ENCODE measurements at places on chromosomes 11 and 22.

GRCh38 chr22:35555483-35555890 is 14.9 kb downstream of the RASD2 start:
- no peak for DNase-seq

DNA sequence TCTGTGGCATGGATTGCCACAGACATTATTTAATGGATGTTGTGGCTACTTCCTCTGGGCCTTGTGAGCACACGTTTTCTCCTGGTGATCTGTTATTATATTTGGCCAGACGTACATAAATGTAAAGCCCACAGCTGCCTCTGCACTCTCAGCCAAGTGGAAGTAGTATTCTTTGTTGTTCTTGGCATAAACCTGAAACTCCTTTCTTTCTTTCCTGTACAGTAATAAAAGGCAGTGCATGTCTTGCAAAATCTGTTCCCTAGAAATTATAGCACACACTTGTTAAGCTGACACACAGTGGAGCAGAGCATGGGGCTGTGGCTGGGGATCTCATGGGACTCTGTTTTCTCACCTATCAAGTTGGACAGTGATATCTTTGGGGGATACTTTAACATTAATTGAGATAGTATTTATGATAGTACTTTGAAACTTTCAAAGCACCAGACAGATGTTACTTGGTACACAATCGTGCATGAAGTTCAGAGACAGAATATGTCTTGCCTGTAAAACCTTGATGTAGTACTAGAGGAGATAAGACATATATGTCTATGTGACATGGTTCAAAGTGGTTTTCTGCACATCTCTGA is 20.9 kb downstream of the PANX1 start:
- DNase-seq, result no peak

DNA sequence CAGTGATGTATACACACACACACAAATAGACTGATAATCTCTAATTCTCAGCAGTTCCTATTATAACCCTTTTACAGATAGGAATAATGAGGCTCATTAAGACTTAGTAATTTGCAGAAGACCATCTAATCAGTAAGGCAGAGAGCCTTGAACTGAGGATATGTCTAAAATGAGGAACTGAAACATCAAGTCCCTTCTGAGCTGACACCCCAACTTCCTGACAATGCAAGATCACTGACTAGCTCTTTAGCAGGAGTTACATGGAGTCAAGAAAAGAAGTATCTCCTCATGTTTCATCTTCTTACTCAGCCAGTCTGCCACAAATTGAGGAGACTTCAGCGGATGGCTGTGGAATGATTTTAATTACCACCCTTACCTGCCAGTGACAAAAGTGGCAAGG is 193.0 kb downstream of the MSANTD4 start:
- DNase-seq, result no peak

DNA sequence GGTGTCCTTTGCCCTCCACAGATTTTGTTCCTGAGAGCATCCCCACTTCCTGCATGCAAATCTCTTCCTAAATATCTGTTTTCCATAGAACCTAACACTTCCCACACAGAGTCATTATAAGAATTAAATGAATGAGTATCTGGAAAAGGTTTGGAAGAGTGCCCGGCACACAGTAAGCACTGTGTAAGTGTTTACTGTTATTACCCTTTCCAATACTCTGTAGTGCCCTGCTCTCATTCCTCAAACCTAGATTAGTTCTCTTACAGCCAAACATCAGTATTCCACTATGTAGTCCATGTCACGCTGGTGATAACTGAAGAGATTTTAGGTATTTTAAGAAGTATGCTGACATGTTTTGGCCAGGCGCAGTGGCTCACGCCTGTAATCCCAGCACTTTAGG is 57.3 kb upstream of the PHF21A start:
- no peak for DNase-seq

GRCh38 chr11:64071849-64072248 is 36.1 kb downstream of the FLRT1 start:
- DNase-seq, result no peak

DNA sequence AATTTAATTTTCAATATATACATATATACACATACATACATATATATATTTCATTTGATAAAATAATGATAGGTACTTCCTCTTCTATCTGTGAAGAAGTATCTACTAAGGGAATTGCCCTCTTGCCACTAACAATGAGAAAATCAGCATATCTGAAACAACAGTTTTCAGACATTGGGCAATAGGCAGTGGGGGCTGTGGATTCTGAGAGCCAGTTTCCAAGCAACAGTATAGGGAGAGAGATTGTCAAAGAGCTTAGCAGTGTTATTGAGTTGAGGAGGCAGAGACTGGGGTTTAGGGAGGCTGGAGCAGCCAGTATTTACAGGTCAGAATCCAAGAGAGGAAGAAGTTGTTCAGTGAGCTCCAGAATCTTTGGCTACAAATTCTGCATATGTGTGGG is 119.3 kb downstream of the ARFGAP2 start:
- DNase-seq, result no peak

DNA sequence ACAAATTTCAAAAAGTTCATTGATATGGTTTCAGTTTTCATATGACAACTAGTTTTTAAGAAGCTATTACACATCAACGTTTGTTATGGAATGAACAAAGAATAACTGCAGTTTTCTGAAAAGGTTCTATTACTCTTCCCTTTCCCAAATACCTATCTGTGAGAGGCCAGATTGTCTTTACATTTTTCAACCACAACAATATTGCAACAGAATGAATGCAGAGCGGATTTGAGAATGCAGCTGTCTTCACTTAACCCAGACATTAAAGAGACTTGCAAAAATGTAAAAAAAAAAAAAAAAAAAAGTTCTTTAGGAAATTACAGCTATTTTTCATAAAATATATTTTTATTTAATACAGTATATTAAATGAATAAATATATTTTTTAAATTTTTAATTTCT is 250.8 kb downstream of the DDX10 start:
- no peak for DNase-seq

GRCh38 chr22:33467620-33468095 is 409.5 kb upstream of the SYN3 start:
- DNase-seq, result no peak

- DNase-seq, result no peak
These were observed 30.9 kb upstream of the PPP6R3 start for GRCh38 chr11:68429661-68430060.

DNA sequence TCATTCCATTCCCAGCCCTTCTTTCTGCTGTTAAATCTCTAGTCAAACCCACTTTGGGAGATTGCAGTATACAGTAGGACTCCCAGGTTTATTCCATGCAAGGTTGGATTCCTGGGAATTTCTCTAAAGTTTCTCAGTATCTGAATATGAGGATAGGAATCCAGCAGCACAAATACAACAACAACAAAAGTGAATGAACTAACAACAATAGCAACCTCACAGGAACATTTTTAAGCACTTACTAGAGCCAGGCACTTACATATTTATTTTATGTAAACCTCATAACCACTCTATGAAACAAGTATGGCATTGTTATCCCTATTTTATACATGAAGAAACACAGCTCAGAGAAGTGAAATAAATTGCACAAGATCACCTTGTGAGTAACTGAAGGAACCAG is 1.9 kb downstream of the MMP7 start:
- no peak for DNase-seq

GRCh38 chr11:762421-763072 is 14.7 kb downstream of the GATD1 start:
- no peak for DNase-seq

DNA sequence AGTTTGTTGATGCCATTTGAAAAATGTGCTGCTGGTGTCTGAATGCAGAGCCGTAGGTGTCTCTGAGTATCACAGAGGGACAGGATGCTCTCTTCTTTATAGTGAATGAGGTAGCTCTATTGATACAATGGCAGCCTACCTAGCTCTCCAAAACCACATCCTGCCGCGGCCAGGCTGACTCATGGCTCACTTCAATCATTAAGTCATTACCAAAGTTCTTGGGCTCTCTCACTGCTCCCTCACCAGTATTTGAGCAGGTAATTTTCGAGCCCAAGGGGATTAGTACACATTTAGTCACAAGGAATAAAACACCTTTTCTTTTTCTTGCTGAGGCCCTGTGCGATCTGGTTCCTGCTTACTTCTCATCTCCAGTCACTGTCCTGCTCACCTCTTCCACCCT is 509.0 kb upstream of the LARGE1 start:
- DNase-seq, result no peak

GRCh38 chr11:11351042-11351586 is 1.9 kb downstream of the CSNK2A3 start:
- DNase-seq, result no peak

- no peak for DNase-seq
These were observed 341.8 kb upstream of the CCDC179 start for GRCh38 chr11:23201936-23202522.

GRCh38 chr11:117946156-117946841 is 17.1 kb upstream of the TMPRSS13 start:
- DNase-seq, result no peak

DNA sequence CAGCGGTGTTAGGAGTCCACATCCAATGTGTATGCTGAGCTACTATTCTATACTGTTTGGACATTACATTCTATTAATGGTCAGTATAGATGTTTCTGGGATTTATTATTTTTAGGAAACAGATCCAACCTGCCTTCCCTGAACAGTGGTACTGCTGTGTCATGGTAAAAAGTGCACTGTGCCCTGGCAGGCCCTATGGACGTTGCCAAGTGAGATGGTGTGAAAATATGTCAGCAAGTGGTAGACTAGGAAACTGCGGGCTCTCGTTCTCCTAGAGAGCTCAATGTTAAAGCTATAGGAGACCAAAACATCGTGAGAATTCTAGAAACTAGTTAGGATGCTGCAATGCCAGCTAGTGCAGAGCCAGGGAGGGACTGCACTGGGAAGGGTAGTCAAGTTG is 26.0 kb upstream of the CYP2D6 start:
- no peak for DNase-seq

- no peak for DNase-seq
These were observed 106.1 kb downstream of the SLC1A2 start for GRCh38 chr11:35313066-35313759.

- DNase-seq, result no peak
These were observed 511.8 kb upstream of the API5 start for GRCh38 chr11:42800041-42800440.

- DNase-seq, result no peak
These were observed 2.5 kb upstream of the RAPSN start for GRCh38 chr11:47451436-47451835.

GRCh38 chr11:81772166-81772565 is 961.5 kb downstream of the FAM181B start:
- DNase-seq, result no peak

- DNase-seq, result no peak
These were observed 6.3 kb downstream of the TMEM121B start for GRCh38 chr22:17114898-17115235.

DNA sequence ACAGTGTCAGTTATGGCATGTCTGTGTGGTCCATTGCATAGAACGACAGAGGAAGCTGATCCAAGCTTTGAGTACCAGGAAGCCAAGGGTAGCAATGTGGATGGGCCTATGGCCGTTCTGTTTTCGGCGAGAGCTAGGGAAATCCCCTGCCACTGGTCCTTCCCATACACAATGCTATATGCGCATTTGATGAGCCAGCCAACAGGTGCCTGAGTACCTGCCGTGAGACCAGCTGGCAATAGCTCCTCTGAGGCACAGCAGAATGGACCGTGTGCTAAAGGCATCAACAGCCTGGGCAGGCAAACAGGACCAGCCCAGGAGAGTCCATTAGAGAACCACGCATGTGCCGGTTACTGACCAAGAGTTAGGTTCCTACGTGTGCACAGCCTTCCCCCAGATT is 753.0 kb downstream of the NTM start:
- DNase-seq, result no peak

DNA sequence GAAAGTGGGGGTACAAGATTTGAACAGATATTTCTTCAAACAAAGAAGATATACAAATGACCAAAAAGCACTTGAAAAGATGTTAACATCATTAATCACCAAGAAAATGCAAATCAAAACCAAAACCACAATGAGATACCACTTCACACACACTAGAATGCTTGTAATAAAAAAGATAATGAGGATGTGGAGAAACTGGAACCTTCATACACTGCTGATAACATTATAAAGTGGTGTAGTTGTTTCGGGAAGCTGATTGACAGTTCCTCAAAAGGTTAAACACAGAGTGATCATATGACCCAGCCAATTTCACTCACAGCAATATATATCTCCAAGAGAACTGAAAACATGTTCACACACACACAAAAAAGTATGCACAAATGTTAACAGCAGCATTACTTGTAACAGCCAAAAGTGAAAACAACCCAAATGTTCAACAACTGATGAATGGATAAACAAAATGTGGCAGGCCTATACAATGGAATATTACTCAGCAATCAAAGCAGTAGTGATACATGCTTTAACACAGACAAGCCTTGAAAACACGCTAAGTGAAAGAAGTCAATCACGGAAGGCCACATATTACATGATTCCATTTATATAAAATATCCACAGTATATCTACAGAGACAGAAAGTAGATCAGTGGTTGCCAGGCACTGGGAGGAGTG is 15.1 kb downstream of the PITPNB start:
- no peak for DNase-seq

- DNase-seq, result no peak
These were observed 9.6 kb downstream of the TRPM5 start for GRCh38 chr11:2434506-2435255.

DNA sequence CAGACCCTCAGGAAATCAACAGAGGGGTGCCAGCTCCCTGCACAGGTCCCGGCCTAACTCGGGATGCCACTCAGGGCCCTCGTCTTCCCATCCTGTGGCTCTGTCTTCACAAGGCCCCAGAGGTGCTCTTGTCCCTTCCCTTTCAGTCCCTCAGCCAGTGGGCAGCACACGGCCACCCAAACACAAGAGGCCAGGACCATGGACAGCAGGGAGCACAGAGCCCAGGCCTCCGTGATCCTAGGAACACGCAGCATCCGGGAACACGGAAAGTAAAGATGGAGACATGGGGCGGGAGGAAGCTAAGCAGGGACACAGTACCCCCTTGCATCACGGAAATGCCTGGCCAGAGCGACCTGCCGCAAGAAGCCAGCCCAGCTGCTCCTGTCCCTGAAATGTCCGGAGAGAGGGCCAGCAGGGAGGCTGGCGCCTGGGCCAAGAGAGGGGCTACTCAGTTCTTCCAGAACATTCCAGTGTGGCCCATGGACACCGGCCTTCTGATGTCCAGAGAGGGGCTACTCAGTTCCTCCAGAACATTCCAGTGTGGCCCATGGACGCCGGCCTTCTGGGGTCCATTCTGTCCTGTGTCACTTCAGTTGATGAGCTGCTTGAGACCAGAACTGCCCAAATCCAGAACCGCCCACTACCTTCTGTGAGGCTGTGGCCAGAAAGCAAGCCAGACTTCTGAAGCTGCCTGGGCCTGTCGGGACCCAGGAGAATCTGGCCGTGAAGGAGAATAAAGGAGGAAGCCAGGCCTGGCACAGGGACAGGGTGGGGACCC is 274.0 kb downstream of the BRD1 start:
- DNase-seq, result no peak

- no peak for DNase-seq
These were observed 86.4 kb upstream of the SHISAL1 start for GRCh38 chr22:44398856-44399837.

DNA sequence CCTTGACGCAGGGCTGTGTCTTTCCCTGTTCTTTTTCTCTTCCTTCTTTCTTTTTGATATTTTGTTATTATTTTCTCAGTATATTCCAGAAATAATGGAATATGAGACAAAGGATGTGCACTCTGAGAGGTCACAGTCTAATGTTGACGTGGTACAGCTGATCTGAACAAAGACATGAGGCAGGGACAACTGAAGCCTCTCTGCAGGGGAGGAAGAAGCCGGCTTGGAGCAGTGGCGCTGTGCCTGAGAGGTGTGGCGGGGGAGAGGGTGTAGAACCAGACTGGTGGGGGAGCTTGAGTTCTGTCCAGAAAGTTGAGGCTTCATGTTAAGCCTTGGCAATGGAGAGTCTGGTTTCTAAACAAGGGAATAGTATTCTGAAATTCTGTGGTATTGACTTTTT is 34.7 kb downstream of the ADAMTS15 start:
- DNase-seq, result no peak

GRCh38 chr11:65390996-65391395 is 4.6 kb downstream of the FRMD8 start:
- DNase-seq, result no peak
